ENCODE measurements at places on chromosomes 13 and 19.

DNA sequence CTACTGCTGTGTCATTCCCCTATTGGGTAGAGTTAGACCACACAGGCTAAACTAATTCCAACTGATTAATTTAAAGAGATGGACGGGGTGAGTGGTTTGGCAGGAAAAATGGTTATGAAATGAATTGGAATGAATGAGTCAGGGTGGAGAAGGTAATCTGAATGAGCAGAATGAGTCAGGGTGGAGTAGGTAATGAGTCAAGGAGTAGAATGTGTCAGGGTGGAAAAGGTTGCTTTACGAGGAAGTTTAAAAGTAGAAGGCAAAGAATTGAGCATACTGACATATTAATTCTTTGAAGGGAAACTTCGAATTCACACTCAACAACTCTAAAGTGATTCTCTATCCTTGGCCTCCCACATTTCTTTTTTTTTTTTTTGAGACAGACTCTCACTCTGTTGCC is 12.7 kb upstream of the ZNF121 start:
- no peak for DNase-seq

- no peak for DNase-seq
These were observed 1954.1 kb downstream of the PCDH9 start for GRCh38 chr13:65275838-65276630.

GRCh38 chr19:55882626-55883025 is 46.3 kb downstream of the NLRP4 start:
- DNase-seq: no peak

DNA sequence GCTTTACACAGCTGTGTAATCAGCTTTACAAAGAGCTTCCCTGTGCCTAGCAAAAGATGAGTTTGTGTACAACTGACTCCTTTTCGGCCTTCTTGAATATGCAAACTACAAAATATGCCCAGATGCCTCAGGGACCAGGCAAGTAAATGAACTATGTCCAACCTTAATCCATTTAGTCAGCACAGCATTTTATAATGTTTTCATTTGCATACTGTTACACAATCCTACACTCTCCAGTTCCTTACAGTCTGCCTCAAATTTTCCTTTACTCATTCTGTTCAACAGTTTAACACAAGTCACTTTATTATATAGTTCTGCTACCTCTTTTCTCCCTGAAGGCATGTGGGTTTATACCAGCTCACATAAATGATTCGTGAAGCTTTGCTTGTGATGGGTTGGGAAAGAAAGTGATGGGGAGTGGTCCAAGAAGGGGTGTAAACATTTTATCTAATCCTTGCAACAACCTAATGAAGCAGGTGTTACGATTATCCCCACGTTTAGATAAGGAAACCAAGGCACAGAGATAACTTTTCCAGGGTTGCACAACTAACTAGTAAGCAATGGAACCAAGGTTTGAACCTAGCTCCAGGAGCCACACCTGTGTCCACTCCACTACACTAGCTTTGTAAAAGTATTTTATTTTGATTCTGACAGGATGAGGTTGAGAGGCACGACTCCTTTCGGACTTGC is 3.3 kb upstream of the USP12 start:
- no peak for DNase-seq

GRCh38 chr19:46605356-46605821 is 4.3 kb downstream of the CALM3 start:
- DNase-seq: no peak

GRCh38 chr13:29454931-29455481 is 140.5 kb downstream of the SLC7A1 start:
- DNase-seq: no peak
